Activated T-cell treated with anti-CD3 and anti-CD28 coated beads, Interleukin-2, amount 50 U/mL, for 48 hours (primary cell): ENCODE measurements at places on chromosomes 12 and 14.

GRCh38 chr14:94827711-94828447 is 58.0 kb upstream of the GSC start:
- no peak for DNase-seq

DNA sequence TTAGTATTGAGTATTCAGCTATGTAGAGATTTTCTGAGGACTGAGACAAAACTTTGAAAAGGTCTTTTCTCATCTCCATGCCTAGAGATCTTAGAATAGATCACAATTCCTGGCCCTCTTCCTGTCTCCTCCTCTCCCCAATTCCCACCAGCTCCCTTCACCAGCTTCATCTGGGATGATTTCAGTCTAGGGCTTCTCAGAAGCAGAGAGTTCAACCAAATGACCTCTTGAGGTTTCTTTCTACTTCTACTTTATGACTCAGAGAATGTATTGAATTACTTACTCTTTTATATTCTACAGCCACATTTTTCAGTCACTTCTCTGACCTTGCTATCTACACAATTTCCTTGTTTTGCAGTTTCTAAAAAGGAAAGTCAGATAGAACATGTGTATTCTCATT is 19.4 kb upstream of the SNX6 start:
- DNase-seq = no peak

GRCh38 chr12:27703720-27704452 is 6.7 kb upstream of the MRPS35 start:
- DNase-seq = peak; percentile 75

DNA sequence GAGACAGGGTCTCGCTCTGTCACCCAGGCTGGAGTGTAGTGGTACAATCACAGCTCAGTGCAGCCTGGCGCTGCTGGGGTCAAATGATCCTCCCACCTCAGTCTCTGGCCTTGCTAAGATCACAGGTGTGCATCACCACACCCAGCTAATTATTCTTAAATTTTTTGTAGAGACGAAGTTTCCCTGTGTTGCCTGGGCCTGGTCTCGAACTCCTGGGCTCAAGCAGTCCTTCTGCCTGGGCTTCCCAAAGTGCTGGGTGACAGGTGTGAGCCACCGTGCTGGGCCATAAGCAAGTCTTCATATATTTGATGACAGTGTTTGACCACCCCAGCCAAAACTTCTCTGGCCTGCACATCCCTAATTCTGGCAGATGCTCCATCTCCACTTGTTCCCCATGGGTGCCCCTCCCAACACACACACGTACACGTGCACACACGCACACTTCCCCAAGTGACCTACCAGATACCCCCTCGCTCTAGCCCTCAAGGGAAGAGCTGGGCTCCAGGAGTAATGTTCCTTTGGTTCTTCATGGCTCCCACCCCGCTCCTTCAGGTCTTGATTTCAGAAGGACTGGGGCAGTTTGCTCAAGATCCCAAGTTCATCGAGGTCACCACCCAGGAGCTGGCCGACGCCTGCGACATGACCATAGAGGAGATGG is 104.3 kb upstream of the FKBP4 start:
- DNase-seq = no peak

GRCh38 chr14:60356906-60357550 is 108.0 kb downstream of the PPM1A start:
- no peak for DNase-seq

DNA sequence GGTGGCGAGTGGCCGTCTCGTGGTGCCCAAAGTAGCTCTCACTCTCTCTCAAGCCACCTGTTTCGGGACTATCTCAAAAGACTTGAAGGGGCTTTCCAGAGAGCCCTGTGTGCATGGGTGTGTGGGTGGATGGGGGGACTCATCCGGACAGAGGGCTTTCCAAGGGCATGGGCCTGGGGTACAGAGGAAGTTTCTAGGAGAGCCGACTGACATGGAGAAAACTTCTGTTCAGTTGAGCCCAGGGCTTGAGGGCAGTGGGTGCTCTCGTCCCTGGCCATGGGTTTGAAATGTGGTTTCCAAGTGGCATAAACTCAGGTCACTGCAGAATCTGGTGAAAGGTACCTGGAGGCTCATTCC is 47.4 kb upstream of the MEG3 start:
- DNase-seq = no peak

- DNase-seq = no peak
These were observed 552.6 kb upstream of the ATP2B1 start for GRCh38 chr12:90261283-90261682.

GRCh38 chr12:94545935-94546771 is 86.5 kb upstream of the CEP83 start:
- no peak for DNase-seq

DNA sequence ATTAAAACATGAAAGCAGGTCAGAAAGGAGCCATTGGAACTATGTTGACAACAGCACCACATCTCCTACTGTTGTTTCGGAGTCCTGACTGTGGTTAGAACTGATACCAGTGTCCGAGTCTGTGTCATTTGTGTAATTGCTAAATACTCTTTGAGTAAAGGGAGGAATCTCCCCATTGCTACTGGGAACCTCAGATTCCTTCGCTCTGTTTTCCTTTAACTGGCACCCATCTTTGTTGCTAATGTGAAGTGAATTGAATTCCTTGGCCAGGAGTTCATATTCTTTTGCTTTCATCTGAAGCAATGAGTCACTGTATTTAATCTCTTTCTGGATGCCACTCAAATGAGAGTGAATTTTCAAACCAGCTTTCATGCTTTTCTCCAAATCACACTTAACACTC is 31.5 kb downstream of the RASSF9 start:
- no peak for DNase-seq

DNA sequence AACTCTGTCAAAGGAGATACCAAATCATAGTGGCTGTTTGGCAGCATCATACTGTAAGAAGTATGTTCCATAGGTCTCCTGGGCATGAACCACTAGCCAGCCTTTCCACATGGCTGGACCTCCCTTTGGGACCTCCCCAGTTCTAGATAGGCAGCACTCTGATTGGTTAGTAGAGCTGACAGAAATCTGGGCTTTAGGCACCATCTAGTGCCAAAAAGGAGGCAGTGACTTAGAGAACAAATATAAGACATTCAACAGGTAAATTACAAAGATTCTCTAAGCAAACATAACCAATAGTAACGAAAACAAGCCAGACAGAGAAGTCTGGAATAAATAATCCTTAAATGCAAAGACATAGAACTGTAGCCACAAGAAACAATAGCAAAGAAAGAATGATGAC is 148.0 kb upstream of the PDE3A start:
- DNase-seq = no peak

- DNase-seq = no peak
These were observed 86.1 kb downstream of the CACNA1C start for GRCh38 chr12:2138871-2139308.

- DNase-seq = peak; percentile 16
These were observed 108.3 kb downstream of the NUAK1 start for GRCh38 chr12:106030210-106031071.

- DNase-seq = no peak
These were observed 120.4 kb downstream of the ADCK1 start for GRCh38 chr14:77920312-77920711.
